G401 (cell line): ENCODE measurements at places on chromosomes 3 and 15.

DNA sequence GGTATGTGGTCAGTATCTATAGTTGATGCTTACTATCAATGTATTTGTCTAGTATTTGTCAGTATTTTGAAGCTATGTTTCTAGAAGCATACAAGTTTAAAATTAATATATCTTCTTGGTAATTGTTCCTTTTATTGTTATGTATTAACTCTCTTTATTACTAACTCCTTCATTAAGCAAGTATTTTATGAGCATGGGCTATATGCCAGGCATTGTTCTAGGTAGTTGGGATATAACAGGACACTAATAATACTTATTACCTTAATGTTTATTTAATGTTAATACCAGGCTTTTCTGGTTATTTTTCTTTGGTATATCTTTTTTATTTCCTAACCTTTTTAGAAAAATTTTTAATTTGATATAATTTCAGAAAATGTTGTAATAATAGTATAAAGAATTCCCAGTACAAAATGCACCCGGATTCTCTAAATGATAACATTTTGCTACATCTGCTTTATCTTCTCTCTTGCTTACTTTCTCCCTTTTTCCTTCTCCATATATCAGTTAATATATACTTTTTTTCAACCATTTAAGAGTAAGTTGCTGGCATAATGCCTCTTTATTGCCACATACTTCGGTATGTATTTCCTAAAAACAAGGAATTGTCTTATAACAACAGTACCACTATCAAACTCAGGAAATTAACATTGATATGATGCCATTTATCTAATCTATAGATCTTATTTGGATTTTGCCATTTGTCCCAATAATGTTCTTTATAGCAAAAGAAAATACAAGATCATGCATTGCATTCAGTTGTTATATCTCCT is 30.9 kb downstream of the LRRC49 start:
- DNase-seq = no peak

DNA sequence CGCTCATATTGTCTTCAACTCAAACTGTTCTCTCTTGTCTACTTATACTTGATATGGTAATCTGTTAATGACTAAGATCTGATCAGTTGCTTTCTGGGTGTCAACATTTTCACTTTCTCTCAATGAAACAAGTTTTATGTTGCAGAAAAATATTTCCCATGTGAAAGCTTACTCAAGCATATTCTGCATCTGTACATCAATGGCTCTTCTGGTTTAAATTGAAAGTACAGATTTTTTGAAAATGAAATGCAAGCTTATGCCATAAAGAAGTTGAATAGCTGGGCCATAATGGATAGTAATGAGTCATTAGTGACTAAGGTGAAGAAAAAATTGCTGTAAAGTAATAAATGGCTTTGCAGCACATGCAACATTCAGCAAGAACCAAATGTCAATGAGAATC is 140.7 kb downstream of the BCHE start:
- DNase-seq = no peak

- peak; percentile 59 for DNase-seq
These were observed 66.4 kb upstream of the NR2E3 start for GRCh38 chr15:71743861-71744382.

GRCh38 chr15:74762791-74763150 is 14.1 kb downstream of the CYP1A2 start:
- DNase-seq = no peak

GRCh38 chr3:192570821-192571791 is 156.2 kb downstream of the FGF12 start:
- peak; percentile 78 for DNase-seq

DNA sequence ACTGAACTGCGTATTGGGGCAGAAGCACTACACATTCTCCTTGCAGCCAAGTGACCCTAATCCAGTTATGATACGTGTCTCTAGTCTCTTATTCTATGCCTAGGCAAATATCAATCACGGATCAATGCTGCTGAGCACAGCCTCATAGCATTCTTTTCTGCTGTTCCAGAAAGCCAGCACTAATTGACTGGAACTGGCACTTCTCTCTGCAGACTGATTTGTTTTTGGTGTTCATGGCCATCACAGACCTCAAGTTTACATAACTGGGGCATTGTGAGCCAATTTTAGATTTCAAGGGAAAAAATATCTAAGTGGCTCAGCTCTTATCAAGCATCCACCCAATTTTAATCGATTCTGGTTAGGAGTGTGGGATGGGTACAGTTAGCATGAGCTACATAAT is 37.9 kb downstream of the GLDN start:
- DNase-seq = no peak

- DNase-seq = no peak
These were observed 224.0 kb downstream of the CHL1 start for GRCh38 chr3:420584-420983.

DNA sequence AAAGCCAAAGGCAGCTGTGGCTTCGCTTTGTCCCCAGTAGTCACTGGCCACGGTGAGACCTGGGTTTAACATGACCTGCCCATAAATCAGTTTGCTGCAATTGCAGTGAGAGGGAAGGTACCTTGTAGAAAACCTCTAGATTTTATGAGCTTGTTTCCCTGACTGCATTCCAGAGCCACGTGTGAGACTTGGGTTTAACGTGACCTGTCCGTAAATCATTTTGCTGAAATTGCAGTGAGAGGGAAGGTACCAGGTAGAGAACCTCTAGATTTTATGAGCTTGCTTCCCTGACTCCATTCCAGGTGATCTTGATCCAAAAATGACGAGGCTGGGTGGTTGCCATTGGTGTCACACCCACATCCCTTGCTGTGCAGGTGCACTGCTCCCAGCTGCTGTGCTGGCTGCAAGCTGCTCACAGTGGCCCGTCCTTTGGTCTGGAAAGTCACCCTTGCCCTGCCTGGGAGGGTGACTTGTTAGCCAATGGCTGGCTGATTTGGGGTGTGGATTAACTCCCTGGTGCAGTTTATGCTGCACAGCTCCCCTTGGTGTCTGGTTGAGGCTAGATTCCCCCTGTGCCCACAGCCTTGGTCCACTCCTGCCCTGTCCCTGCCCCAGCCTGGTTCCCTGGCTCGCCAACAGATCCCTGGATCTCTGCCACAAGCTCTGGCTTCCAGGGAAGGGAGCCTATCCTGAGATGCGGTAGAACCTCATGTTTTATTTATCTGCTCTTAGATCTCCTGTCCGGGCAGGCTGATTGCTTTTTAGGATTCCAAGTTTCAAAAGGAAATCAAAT is 192.7 kb upstream of the CTDSPL start:
- peak; percentile 59 for DNase-seq

DNA sequence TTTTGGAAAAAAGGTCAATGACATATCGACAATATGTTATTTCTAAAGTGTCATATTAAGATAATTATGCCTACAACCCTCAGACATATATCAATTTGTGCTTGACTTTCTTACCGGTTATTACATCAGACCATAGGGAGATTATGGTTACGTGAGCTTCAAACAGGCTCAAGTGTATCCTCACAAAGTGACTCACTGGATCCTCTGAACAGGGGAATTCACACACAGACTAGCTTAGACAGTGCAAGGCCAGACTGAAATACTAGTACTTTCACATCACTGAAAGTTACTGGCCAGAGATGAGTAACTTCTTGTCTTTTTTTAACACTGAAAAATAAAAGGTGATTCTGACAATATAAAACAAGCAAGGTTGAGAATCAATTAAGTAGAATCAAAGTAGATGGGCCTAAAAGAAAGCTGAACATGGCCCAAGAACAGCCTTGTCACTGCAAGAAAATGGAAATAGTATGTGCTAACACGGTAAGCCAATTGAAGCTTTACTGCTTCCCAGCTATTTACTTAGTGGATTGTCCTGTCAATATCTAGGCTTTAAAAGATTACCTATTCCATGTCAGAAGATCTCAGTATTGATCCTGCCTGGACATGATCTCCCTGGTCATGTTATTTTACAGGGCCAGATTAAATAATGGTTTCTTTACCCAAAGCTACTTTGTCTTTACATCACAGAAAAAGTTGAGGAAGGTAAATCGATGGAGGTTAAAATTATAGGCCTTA is 848.6 kb downstream of the ROBO1 start:
- no peak for DNase-seq
